Stimulated activated CD8-positive, alpha-beta memory T cell treated with anti-CD3 and anti-CD28 coated beads, Interleukin-15, amount 100 ng/mL, for 4 hours (primary cell): ENCODE measurements at places on chromosomes 1 and 21.
A peak's percentile ranks its signal among the peaks of the same experiment; 100 is the strongest.

GRCh38 chr1:8666389-8667167 lies 150.9 kb downstream of the RERE start:
- DNase-seq, result no peak

GRCh38 chr1:239987103-239987745 lies 104.5 kb upstream of the FMN2 start:
- no peak for DNase-seq

GRCh38 chr1:117600966-117601365 lies 4.9 kb upstream of the TENT5C start:
- no peak for DNase-seq

DNA sequence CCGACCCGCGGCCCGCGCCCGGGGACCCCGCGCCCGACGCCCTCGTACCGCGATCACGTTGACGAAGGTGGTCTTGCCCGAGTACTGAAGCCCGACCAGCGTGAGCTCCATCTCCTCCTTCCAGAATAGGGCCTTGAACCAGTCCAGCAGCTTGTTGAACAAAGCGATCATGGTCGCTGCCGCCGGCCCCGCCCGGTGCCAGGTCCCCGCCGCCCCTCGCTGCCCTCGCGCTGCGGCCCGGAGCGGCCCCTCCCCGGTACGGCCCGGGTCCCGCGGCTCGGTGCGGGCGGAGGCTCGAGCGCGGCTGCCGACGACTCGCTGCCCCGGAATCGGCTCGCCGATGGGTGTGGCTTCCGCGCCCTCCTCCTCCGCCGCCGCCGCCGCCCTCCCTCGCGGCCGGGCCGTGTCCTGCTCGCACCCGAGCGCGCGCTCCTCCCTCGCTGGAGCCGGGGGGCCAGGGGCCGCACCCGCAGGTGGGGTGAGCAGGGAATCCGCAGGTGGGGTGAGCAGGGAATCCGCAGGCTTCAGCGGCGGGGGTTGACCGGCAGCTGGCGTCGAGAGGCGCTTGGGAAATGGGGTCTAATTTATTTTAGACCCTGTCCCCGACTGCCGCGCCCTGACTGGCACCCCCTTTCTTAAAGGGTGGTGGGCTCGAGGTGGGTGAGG lies at the start of gene ARL8A:
TSS of gene ARL8A (minus strand) at position 336 of the 666 bp plus-strand sequence. CDS start at position 171, 165 bp downstream.
- peak; percentile 45 for DNase-seq

GRCh38 chr21:44855572-44855971 lies 17.9 kb downstream of the PTTG1IP start:
- DNase-seq, result no peak

DNA sequence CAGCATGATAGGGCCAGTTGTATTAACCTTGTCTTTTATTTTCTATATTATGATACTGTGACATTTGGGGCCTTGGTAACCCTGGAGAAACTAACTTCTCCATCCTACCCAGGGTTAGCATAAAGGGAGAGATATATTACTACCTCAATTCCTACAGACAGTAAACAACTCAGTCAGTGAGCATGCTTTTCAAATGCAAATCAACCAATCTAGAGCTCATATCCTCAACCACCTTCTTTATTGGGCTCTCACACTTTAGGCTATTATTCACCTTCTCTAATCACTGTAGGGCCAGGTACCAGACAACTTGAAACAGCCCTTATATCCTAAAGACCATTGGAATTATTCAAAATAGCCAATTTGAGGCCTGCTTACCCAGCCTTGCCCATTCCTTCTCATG lies 477.6 kb downstream of the PTPRC start:
- no peak for DNase-seq

- DNase-seq, result no peak
Measured at GRCh38 chr21:42562816-42563215, 49.2 kb downstream of the SLC37A1 start.

DNA sequence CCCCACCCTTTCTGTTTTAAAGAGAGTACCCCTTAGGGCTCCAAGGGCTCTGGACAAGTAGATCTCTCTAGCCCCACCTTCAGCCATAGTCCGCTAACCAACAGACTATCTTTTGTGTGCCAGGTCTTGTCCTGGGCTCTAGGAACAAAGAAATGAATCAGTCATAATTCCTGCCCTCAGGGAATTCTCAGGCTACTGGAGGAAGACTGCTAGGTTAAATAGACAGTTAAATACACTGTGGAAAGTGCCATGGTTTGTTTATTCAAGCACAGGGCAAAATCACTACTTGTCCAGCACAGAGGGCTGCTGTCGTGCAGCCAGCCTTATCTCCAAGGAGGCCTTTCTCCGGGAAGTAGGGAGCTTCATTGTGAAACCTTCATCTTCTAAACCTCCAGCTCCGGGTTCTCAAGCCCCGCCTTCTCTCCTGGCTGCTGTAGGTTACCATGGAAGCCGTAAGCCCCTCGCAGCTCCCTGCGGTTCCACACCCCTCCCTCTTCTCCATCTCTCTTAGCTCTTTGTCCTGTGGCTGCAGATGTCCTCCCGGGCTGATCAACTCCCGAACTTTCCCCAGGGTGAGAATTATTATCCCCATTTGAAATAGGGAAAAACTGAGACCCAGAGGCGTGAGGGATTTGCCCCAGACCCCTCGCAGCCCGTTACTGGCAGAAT lies 29.8 kb downstream of the SHISAL2A start:
- DNase-seq, result no peak

DNA sequence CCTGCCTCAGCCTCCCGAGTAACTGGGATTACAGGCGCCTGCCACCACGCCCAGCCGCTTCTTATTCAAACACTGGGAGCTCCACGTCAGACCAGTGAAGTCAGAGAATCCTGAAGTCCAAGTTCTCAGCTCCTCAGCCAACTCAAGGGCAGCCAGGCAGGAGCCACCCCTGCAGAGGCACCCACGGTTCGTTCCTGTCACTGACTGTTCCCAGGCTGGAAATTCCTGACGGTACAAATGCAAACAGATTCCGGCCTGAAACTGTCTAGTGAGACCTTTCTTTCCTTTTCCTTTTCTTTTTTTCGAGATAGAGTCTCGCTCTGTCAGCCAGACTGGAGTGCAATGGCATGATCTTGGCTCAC lies 11.7 kb downstream of the SLC35E2B start:
- no peak for DNase-seq

GRCh38 chr1:154536570-154536969 lies 21.9 kb downstream of the UBE2Q1 start:
- DNase-seq, result no peak

- DNase-seq, result no peak
Measured at GRCh38 chr1:154962156-154962749, 671 bp upstream of the PYGO2 start.

DNA sequence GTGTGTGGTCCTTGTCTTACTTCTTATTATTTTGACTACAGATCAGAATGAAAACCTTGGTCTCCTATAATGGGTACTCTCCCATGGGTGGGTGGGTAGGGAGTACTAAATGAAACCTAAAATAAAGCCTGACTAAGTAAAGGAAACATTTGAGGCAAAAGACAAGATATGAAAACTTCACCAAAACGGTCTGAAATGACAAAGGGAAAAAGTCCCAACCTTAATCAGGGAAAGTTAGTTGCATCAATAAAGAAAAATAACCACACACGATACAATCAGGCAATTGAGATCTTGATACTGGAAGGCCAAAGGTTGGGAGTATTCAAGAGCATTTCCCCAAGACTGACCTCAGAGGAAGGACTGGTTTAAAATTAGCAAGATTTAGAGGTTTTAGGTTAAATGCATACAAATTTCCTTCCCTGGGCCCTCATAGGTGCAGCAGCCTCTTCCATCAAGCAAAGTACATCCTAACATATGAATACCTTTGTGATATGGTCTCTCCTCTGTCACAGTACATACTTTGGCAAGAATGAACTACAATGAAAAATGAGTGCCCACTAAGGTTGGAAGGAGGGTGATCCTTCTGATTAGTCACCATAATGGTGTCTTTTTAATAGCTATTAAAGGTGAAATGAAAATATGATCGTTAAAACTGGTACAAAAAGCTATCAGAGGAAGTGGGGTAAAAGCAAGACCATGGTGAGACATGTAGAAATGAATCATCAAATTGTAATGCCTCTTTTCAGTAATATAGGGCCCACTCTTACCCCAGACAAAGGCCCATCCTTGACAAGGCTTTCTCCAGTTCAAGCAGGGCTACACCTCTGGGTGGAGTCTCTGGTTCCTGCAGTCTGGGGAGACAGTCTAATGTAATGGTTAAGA lies 15.3 kb upstream of the TNFSF4 start:
- no peak for DNase-seq

GRCh38 chr1:34774957-34775356 lies 6.1 kb upstream of the GJB3 start:
- DNase-seq, result no peak

GRCh38 chr1:245310571-245311531 lies 156.1 kb downstream of the KIF26B start:
- DNase-seq, result no peak

- no peak for DNase-seq
Measured at GRCh38 chr1:158153746-158154444, 26.8 kb upstream of the CD1D start.

GRCh38 chr1:150846473-150847146 lies 29.8 kb downstream of the ARNT start:
- DNase-seq, result no peak

DNA sequence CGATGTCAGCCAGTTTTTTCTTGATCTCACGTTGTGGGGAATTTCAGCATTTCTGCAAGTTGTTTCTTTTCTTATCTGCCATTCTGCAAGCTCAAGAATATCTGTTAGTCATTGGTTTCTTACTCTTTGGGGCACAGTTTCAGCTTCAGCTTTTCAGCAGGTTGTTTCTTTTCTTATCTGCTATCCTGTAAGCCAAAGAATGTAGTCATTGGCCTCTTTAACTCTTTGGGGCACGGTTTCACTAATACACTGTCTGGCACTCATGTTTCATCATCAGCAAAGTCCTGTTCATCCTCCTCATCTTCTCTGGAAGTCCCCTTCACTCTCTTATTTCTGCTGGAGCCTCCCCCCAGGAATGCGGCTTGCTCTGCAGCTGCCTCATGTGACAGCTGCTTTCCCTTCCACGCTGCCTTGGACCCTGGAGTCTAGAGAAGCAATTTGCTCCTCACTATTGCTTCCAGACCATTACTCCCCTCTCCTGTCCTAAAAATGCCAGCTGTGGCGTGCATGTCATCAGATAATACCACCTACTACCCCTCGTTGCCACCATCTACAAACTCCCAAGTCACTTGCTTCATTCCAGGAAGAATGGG lies 67.0 kb upstream of the CACNA1E start:
- no peak for DNase-seq

- DNase-seq, result no peak
Measured at GRCh38 chr1:39927538-39927937, 25.8 kb upstream of the MYCL start.

GRCh38 chr1:117183112-117183511 lies 27.6 kb downstream of the VTCN1 start:
- DNase-seq, result no peak

DNA sequence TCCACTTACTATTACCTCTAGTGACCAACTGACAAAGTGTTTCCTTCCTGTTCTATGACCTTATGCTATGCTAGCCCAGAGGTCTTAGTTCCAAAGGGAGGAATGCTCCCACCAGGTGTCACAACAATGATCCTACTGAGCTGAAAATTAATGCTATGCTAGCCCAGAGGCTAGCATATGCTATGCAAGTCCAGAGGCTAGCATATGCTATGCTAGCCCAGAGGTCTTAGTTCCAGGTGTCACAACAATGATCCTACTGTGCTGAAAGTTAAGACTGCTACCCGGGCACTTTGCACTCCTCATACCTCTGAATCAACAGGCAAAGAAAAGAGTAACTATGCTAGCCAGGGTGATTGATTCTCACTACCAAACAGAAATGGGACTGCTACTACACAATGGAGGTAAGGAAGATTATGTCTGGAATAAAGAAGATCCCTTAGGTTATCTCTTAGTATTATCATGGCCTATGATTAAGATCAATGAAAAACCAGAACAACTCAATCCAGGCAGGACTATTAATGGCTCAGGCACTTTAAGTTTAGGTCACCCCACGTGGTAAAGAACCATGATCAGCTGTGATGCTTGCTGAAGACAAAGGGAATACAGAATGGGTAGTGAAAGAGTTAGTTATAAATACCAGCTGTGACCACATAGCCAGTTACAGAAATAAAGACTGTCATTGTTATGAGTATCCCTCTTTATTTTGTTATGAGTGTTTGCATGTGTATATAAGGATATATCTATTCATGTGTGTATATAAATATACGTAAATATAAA lies 114.1 kb downstream of the CSMD2 start:
- no peak for DNase-seq

- no peak for DNase-seq
Measured at GRCh38 chr1:174999936-175000696, at the start of gene CACYBP. Gene CACYBP, plus strand, starts transcription at chr1:174999947. Its CDS starts 234 bp downstream, at chr1:175000181.

- DNase-seq, result no peak
Measured at GRCh38 chr21:45919593-45919992, 62.0 kb upstream of the COL6A1 start.

GRCh38 chr1:63643517-63643916 lies 50.3 kb downstream of the PGM1 start:
- no peak for DNase-seq

DNA sequence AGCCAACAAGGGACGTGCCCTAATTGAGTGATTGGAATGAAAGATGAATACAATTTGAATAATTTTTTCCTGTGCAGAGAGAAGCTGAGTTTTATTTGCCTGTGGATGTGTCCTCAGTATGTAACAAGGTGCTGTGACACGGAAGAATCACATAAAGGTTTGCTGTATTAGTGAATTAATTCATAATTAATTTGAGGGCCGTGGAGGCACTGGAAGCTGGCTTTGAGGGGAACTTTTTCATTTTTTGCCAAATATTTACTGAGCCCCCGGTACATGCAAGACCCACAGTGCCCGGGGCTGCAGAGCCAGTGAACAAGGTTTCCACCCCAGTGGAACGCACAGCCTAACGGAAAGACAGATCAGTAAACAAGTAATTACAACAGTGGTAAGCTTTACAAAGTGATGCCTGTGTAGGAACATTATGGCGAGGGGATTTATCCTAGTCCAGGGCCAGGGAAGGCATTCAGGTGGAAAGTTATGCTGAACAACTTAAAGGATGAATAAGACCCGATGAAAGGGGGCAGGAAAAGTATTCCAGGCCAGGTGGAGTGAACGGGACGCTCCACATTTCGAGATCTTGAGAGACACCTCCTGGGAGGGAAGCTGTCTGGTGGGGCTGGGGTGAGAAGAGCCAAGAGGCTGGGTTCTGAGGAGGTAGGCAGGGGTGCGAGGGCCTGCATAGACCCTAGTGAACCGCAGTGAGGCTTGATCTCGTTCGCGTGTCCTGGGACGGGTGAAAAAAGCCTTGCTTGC lies 773 bp upstream of the RCC2 start:
- DNase-seq, result no peak

DNA sequence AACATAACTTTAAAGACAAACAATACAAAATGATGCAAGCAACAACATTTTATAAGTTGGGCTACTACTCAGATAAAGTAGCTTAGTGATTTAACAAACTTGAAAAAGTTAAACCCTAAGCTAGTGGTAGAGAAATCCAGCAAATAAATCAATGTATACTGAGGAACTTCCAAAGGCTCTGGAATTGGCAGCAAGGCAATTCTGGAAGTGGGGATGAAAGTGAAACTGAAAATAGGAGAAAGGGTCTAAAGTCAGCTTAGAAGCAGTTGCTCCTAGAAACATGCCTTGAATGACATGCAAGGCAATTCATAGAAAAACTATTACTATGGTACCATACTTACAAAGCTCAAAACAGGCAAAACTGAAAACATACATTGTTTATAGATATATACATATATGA lies 90.0 kb upstream of the CAMK1G start:
- DNase-seq, result no peak

GRCh38 chr21:44329086-44329889 lies 9.9 kb downstream of the CFAP410 start:
- DNase-seq, result no peak

GRCh38 chr1:28815533-28816185 lies 3.7 kb downstream of the OPRD1 start:
- DNase-seq, result no peak

- no peak for DNase-seq
Measured at GRCh38 chr1:229856009-229856650, 210.9 kb upstream of the GALNT2 start.
